Muscle of arm (tissue), 14 donors: ENCODE measurements at places on chromosomes 12 and 14.

GRCh38 chr12:111057701-111058425, 137.5 kb upstream of the MYL2 start:
- no peak for DNase-seq

- DNase-seq, result no peak
Measured at GRCh38 chr12:93229494-93230325, 148.0 kb upstream of the NUDT4 start.

GRCh38 chr14:50156111-50156510, 39.7 kb upstream of the VCPKMT start:
- no peak for DNase-seq

GRCh38 chr12:19234981-19235871, 105.7 kb downstream of the PLEKHA5 start:
- DNase-seq, result no peak

- DNase-seq, result no peak
Measured at GRCh38 chr12:20469756-20470155, 101.4 kb downstream of the PDE3A start.

DNA sequence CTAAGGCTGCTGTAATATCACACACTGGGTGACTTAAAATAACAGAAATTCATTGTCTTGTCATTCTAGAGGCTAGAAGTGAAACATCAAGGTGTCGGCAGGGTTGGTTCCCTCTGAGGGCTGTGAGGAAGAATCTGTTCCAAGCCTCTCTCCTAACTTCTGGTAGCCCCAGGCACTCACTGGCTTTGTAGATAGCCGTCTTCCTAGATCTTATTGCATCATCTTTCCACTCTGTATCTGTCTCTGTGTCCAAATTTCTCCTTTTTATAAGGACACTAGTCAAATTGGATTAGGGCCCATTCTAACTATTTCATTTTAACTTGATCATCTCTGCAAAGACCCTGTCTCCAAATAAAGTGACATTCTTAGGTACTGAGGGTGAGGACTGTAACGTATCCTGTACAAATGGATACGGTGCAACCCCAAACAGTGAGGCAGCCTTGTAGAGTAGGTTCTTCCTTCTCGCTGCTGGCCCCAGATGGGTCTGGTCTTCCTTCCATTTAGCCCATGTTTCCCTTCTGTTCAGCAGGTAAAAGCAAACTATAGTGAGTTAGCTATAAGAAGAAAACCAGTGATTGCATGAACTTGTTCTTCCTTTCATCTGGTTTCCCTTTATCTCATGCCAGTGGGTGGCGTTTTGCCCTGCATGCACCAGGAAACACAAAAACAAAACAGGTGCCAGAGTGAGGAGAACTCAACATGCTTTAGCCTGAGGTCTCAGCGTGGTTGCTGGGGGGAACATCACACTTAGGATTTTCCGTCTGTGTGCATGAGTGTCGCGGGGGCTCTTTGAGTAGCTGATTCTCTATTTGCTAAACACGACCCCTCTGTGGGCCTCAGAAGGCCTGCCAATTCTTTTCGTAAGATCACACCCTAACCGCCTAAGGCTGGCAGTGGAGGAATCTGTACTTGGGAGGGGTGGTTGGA, 19.5 kb downstream of the TTC9 start:
- DNase-seq, result no peak

DNA sequence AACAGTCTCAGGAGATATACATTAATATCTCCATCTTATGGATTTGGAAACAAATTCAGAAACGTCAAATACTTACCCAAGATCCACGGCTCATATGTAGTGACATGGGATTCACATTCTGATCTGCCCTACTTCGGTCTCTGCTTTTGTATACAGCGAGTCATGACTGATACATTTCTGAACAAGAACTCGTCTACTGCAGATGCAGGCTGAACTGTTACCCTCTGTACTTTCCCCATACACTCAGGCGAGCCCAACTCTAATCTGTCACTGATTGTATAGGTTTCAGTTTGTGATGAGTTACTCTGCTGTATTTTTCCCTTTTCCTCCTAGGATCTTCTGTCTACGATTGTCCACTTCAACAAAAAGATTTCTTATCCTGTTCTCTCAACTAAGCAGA, 441.6 kb downstream of the CCDC91 start:
- no peak for DNase-seq

GRCh38 chr12:92757597-92758121, 54.9 kb downstream of the PLEKHG7 start:
- DNase-seq, result no peak

DNA sequence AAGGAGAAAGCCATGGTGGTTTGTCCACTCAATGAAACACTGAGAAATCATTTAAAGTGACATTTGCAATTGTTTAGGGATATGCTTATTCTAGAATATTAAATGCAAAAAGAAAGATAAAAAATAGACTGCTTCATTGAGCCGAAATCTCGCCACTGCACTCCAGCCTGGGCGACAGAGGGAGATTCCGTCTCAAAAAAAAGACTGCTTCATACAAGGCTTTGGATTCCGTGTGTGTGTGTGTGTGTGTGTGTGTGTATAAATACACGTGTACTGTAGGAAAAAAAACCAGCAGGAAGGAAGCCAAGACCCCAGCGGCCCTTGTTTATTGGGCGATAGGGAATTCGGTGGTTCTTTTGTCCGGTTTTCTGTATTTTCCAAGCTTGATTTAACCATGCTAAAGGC, 3.2 kb upstream of the ZNF839 start:
- DNase-seq, result no peak

DNA sequence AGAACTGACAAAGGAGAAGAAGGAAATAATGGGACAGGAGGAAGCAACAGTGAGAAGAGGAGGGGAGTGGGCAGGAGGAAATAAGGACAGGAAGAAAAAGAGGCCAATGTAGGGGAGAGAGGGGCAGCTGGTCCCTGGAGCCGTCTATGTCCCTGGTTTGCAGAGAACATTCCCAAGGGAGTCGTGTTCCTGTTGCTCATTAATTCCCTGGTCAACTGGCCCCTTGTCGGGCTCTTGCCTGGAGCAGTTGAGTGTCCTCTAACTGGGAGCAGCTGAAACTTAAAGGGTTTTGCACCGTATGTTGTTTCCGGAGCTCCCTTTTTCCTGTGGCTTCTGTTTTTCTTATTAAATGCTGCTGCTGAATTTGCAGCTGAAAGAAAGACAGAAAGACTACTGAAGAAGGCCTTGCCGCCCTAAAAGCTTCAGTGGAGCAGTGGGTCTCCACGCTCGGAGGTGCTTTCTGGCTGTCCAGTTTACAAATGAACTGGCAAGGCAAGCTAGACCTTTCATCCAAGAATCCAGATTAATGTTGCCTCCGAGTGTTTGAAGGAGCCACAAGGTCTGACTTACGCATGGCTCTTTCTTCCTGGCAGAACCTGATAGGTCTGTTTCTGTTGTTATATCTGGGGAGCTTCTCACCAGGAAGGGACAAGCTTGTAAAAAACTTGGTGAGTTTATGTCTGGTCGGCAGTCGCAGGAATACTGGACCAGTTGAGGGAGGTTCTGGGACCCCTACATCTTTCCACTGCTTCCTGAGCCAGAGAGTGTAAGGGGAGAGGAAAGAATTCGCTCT, 146.2 kb upstream of the RFLNA start:
- peak; percentile 35 for DNase-seq

GRCh38 chr12:105485921-105486320, 155.4 kb downstream of the C12orf75 start:
- DNase-seq, result no peak

GRCh38 chr14:24881116-24881893, 168.6 kb downstream of the STXBP6 start:
- peak; percentile 63 for DNase-seq

- DNase-seq, result no peak
Measured at GRCh38 chr12:32440120-32440865, 40.9 kb downstream of the FGD4 start.

GRCh38 chr14:89379006-89379405, 38.0 kb downstream of the FOXN3 start:
- no peak for DNase-seq

DNA sequence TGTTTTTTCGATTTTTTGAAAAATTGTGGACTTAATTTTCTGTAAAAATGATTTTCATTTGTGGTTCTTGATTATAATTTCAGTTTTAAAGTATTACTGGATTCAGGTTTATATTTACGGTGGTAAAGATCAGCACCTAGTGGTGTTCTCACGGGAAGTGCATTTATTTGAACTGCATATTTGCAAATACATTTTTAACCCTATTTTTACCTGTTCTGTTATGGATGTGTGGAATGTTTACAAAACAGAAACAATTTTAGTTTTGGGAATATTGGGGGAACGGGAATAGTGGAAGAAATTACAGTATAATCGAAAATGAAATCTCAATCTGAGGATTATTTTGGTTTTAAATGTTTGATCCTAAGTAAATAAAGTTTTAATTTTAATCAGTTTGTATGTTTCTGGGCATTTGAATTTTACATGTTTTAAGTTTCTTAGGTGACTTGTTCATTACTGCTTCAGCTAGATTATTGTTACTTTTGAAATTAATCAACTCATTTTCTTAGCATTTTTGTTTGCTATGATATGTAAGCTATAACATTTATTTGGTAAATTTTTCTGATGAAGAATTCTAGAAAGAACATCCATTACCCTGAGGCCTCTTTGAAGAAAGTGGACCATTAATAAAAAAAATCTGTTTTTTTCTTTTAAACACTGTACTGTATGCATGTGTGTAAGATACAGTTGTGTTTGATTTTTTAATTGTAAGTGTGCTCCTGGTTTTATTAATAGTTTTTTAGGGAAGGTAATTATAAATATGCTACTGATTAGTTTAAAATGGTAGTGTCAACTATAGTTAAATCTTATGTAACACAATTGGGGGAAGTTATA, 942 bp downstream of the ATF7IP start:
- DNase-seq, result peak; percentile 42

DNA sequence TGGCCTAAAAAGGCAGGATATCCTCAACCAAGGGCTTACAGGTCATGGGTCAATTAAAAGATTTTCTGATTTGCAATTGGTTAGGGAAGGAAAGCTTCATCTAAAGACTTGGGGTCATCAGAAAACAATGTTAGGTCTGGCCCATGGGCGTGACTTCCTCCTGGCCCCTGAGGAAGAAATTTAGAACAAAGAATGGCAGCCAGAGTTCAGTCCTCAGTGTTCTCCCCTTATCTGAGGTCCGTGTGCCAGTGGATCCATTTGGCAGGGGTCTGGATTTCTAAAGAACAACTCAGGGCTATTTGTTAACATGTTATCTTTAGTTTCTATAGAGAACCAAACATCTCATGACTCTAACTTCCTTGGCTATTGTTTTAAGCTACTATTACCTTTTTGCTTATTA, 27.8 kb upstream of the NFYB start:
- no peak for DNase-seq

DNA sequence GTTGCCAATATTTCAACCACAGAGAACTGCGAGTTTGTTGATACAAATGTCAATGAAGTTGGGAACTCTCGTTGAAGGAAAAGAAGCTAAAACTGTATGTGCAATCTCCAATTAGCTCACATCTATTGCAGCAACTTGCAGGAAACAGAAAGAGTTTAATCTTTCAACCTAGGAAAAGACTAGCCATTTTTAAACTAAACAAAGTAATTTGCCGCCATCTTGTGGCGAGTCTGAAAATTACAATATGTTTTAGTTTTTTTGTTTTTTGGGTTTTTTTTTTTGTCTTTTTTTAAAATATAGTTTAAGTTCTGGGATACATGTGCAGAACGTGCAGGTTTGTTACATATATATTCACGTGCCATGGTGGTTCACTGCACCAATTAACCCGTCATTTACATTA, 131.2 kb upstream of the FOXG1 start:
- peak; percentile 47 for DNase-seq

- no peak for DNase-seq
Measured at GRCh38 chr14:76260749-76261148, 109.0 kb downstream of the GPATCH2L start.
